ENCODE measurements at places on chromosomes 13 and 19.

- no peak for DNase-seq
These were observed 179.7 kb downstream of the SPRY2 start for GRCh38 chr13:80161219-80161618.

DNA sequence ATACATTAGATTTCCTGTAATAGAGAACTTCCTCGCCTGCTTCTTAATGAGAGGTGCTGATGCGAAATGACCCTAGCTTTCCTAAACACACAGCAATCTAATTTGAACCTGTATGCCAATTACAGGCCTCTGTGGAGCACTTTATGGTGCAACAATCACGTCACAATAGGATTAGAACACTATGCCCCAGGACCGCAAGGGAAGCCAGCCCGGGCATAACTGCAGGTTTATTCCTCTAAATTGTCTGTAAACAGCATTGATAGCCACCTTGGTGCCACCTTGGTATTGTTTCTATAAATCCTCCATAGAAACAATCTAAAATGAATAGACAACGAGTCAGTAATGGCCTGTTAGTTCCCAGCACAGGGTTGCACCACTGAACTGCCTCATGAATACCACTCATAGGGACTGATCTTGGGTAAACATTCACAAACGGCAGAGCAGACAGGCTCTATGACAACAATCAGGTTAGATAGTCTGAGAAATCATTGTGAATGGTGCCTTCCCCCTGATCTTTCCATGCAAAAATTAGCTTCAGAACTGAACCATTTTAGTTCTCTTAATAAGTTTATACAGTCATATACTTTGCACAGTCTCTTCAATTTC lies 182.5 kb upstream of the OBI1 start:
- DNase-seq = no peak

GRCh38 chr13:28610996-28611395 lies 47.9 kb upstream of the POMP start:
- no peak for DNase-seq

- no peak for DNase-seq
These were observed 110.9 kb downstream of the SACS start for GRCh38 chr13:23322353-23323336.

GRCh38 chr19:18097993-18098890 lies 664 bp downstream of the MAST3 start:
- DNase-seq = no peak

DNA sequence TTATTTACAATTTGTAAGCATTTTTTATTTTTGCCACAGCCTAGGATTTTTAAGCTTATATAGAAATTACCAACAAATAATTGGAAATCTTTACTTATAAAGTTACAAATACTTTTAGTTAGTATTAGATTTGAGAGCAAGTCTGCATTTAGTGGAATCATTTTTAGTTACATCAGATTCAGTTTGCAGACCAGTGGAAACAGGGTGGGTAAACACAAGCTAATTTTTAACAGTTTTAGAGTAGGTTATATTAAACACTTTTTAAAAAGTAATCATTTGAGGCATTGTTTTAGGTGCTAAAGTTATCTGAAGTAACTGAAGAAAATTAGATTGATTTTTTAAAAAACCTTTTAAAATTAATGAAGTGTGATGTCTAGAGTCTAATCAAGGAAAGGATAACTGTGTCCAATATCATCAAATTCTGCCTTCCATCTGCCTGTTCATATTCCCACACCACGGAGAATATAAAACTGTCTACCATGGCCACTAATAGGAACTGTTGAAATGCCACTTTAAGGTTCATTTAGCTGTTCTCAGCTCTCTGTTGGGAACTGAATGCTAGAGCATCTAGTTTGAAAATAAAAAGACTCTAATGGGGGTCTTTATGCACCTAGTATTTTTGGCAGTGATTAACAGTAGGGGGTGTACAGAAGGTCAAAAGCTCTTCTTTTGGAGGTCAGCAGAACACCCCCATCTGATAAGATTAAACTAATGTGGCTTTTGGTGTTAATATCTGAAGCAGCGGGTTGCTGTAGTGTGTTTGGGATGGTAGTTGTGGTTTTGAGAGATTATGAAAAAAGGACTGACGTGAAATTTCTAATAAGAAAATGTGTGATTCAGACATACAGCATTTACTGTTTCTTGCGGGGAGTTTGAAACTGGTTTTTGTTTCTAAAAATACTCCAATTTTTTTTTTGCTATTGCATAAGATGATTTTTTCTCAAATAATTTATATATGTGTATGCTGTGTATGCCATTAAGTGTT lies 66.5 kb downstream of the NDFIP2 start:
- peak; percentile 42 for DNase-seq

- peak; percentile 69 for DNase-seq
These were observed 128.4 kb downstream of the SHISA2 start for GRCh38 chr13:25923217-25924085.

DNA sequence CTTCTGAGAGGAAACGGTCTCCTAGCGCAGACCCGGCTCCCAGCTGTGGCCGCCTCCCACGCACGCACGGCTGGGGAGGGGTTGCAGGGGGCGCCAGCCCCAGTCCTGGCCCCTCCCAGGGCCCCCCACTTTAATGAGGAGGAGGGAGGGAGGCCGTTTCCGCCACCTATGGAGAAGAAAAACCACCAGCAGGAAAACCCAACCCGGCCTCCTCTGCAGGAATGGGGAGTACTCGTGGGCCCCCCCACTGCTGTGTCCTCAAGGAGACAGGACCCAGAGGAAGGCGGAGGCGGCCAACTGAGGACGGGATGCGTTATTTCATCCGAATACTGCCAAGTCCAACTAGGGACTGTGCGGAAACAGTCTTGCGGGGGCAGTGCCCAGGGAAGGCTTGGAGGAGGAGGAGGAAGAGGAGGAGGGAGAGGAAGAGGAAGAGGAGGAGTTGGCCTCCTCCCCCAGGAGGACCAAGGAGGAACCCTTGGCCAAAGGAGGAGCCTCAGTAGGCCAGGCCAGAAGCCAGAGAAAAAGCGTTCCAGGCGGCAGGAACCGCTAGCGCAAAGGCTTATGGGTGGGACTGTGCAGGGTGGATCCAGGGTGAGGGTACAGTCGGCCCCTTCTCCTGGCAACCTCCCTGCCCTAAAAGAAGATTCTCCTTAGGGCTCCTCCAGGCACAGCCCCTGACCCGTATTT lies 3.9 kb upstream of the SSBP4 start:
- DNase-seq = peak; percentile 85

DNA sequence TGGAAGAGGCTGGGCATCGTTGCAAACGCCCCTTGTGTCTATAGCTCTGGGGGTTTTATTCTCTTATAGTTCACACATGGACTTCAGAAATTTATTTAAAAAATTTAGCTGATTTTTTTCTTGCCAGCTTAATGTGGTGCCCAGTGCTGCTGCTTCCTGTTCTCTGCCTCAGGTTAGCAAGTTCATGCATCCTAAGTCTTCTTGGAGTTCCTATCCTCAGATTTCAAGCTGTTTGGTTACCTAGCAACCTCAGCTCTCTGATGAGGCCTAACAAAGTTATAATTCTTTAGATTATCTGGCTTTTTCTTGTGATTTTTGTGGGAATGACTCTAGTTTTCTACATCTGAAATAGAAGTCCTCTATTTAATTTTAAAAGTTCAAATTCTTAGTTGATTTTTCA lies 250.9 kb downstream of the MAB21L1 start:
- no peak for DNase-seq

GRCh38 chr13:33640832-33641231 lies 177.1 kb upstream of the RFC3 start:
- DNase-seq = peak; percentile 38

GRCh38 chr13:96652506-96652905 lies 341.8 kb downstream of the OXGR1 start:
- DNase-seq = peak; percentile 65

DNA sequence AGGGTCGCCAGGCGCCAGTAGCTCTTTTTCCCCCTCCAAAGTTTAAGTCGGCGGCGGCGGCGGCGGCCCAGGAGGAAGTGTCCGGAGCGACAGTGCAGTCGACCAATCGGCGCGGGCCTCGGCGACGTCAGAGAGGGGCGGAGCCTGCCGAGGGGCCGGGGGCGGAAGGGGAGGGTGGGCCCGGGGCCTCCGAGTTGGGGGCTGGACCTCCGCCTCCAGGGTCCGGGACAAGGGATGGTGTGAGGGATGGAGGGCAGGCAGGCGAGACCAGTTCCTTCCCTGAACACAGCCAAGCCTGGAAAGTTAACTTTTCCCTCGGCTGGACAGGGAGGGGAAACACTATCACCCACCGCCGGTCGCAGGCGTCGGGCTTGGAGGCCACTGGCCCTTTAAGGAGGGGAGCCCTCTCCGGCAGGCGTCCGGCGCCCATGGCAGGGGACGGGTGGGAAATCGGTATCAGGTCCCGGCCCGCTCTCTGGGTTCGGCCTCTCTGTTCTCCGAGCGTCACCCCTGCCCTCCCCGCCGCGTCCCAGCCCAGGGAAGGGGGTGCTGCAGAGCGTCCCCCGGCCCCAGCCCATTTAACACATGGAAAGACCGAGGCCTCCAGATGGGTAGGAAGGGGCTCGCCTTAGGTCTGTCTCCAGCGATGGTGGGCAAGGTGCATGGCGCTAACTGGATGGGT lies at the start of gene PRKD2:
TSS of gene PRKD2 (minus strand) at position 81 of the 682 bp plus-strand sequence. CDS start 744 bp downstream, outside the sequence.
- DNase-seq = peak; percentile 81

DNA sequence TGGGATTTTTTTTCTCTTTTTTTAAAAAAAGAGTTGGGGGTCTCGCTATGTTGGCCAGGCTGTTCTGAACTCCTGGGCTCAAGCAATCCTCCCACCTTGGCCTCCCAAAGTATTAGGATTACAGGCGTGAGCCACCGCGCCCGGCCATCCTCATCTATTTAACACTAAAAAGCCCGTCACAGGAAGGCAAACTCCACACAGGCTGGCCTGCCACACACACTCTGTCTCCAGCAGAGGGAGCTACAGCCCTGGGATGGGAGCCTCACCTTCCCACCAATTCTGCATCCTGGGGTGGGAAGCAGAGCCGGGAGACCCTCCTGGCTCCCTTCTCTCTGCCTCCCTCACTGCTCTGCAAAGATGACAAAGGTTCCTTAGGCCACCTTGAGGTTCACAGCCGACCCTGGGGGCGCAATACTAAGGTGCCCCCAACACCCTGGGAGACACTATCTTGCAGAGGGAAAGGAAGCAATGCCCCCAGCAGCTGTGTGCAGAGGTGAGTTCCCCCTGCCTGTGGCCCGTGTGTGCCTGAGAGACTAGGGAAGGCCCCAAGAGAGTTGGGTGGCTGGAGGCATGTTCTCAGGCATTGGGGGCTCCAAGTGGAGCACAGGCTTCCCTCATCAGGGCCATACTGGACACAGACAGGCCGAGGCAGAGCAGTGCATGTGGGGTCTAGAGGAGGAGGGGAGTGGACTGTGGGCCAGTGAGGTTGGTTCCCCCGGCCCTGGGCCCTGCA lies 27.4 kb upstream of the TIMM44 start:
- peak; percentile 58 for DNase-seq

GRCh38 chr13:81139987-81140386 lies 799.1 kb upstream of the SPRY2 start:
- DNase-seq = no peak

DNA sequence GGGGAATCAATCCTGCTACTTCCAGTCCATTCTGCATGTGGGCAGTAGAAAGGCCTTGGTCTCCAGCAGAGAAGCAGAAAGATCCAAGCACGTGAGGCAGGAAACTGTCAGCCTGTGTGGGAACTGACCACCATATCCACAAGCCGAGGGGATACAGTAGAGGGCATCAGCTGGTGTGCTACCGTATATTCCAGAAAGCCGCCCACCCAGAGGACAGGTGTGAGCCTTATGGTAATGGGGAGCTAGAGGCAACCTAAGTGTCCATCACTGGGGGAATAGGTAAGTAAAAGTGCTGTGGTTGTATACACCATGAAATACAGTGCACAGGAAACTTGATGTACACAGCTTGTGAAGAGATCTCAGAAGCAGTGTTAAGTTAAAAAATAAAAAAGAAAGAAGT lies 2.8 kb upstream of the IFNL1 start:
- no peak for DNase-seq

DNA sequence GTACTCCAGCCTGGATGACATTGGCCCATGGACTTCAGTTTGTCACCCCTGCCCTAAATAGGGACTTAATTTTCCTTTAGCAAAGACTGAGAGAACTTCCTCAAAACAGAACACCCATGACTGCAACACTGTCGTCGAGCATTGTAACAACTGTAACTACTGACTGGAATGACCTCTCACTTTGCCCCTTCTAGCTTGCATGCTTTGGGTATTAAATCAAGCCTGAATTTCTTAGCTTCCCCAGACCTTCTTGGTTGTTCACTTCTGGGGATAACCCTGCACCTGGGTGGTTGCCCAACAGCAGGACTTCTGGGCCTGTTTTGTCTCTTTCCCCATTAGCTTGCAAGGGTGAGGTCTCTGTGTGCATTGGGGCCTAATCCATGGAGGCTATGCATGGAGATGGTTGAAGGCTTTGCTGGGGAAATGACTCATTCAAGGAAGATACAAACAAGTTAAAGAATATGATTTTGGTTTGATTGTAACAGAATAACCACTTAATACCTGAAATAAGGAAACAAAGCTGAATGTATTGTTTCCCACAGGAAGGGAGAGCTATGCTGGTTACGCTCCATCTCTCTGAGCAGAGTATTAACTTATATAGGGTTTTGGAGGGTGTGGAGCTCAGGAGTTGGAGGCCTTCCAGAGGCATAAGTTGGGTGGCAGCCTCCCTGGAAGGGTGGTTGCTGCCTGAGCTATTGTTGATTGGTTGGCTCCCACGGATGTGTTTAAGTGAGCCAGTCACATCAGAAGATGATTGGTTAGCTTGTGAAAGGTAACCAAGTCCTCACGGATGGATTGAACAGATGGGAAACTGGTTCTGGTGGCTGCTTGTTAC lies 34.7 kb upstream of the UBAC2 start:
- DNase-seq = no peak

- DNase-seq = peak; percentile 38
These were observed 365.0 kb upstream of the NBEA start for GRCh38 chr13:34577051-34577450.

GRCh38 chr19:14507704-14508542 lies 10.3 kb downstream of the DNAJB1 start:
- peak; percentile 63 for DNase-seq

- no peak for DNase-seq
These were observed 1.3 kb downstream of the SNRPA start for GRCh38 chr19:40752257-40752781.

DNA sequence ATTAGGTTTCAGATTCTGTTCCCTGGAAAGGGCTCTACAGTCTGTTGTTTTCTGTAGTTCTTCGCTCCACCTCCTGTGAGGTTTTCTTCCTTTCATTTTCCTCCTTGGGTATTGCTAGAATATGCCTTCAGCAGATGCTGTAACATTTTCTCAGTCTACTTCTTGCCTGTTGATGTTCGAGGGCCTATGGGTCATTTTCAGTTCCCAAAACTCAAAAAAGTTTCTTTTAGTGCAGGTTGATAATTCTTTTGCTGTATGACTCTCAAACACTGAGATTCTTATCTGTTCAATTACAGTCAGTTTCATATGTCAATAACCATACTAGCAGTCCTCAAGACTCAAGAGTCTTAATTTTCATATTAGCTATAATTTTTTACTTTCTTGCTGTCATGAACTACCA lies 268.3 kb downstream of the RFC3 start:
- DNase-seq = no peak

- DNase-seq = no peak
These were observed 8.5 kb upstream of the CCL25 start for GRCh38 chr19:8044018-8044417.

DNA sequence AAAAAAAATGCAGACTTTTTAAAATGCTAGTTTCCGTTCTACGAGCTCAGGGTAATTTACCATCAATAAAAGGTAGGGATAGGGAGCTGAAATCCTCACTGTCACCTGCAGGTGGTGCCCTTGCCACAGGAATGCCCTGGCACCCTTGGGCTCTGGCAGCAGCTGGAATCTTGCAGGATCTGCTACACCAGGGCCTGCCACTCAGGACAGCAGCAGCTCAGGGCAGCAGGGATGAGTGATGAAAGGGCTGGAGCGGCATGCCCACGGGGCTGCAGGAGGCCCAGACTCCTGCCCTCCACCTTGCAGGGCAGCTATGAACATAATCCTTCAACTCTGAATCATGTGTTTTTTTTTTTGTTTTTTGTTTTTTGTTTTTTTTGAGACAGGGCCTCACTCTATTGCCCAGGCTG lies 54.0 kb downstream of the GNG7 start:
- DNase-seq = peak; percentile 87
